ENCODE measurements at places on chromosomes 5 and 9.

DNA sequence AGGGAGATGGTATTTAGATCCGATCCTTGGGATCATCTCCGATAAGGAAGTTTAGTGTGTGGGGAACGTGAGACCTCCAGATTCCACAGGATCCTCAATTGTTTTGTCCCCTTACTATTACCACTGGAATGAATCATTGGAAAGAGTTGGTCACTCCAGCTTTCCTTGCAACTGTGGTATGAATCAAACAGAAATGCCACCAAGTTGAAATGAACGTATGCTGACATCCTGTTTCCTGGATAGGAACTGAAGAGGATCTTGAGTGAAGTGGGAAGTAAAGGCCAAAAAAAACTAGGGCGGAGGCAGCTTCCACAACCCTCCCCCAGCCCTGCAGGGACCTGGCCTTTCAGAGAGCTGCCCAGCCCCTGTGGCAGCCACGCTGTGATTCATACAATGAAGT is 23.9 kb downstream of the IRX1 start:
- no peak for DNase-seq

DNA sequence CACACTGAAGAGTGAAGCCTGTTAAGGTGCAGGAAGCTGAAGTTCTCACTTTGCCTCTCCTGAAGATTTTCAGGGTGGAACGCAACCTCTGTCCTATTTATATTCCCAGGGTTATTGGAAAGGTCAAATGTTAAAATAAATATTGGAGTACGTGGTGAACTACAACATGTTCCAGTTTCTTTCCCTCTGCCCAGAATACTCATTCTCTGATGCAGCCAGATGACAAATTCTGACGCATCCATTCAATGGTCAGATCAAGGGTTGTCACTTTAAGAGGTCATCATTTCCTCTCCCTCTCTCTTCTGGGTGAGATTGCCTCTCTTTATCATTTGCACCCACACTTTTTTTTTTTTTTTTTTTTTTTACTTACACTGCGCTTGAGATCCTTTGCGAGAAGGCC is 277.1 kb downstream of the BRINP1 start:
- DNase-seq = no peak

- DNase-seq = no peak
Measured at GRCh38 chr5:107957051-107957450, 286.3 kb upstream of the EFNA5 start.

DNA sequence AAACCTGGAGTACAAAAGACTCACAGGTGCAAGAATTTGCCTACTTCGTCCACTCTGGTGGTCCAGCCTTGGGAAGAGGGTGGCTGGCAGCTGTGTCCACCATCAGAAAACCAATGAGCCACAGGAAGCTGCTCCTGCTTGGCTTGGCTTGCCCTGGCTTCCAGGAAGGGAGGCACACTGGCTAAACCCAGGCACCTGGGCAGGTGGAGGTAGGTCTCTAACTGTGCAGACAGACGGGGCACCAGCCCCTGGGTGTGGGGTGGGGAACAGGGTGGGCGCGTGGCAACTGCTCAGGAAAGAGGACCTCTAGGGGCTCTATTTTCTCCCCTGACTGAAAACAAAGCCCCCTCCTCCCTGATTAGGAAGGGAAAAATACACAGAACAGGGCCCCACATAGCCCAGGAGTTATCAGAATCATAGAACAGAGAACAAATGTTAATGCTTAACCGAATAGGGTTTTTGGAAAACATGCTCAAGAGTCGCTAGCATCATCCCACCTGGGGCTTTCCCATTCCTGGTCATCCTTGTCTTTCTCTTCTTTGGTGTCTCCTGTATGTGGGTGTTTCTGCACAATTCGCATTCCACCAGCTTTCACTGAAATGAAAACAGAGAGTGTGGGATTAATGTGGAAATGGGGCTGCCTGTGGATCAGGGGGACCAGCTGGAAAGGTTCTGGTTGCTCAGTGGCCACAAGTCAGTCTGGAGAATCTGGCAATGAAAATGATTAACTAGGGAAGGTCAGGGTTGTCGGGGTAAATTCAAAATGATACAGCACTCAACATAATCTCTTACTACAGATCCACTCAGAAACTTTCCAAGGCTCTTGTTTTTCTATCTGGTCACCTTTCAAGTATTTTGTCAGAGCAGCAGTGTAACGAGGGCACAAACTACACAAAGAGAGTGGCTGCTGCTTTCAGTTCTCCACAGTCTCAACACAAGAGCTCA is 13.1 kb downstream of the DAP start:
- no peak for DNase-seq

DNA sequence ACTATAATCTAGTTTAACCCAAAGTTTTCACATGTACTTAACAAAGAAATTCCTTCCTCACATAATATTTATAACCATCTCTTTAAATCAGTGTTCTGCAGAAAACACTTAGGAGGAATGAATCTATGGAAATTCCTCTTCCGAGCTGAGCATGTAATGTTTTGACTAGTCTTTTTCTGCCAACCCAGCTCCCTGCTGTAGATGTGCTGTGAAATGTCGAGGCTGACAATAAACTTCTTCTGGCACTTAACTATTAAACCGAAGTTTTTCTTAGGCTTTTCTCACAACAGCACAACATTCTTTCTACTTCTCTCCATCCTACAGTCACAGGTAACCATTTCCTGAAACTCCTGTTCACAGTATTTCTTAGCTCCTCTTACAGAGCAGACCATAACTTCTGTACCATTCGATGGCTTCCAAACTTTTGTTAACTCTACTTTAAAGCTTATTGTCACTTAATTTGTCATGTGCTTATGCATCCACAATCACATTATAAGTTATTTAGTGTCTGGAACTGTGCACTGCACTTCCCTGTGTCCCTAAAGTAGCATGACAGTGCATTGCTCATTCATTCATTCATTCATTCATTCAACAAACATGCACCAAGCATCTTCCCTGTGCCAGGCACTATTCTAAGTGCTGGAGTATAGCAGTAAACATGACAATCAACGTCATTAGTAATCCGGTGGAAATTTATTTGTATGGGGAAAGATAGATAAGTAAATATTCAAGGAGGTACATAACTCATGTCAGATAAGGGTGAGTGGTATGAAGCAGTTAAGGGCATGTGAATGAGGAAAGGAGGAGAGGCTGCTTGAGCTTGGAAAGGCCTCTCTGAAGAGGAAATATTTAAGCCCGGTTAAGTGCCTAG is 54.6 kb downstream of the TSSK1B start:
- no peak for DNase-seq

DNA sequence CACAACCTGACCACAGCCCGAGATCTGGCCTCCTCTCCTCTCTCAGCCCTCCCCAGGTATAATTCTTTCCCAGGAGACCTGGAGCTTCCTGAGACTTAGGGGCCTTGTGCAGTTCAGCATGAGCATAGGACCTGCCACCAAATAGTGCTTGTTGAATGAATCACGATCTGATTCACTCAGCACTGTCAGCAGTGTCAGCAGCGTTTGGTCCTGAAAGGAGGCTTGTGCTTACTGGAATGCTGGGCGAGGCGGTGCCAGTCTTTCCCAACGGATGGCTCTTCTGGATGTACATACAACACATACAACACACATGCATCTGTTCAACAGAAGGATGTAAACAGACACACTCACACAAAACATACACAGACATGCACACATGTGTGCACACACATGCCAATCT is 173.3 kb downstream of the COL23A1 start:
- no peak for DNase-seq

DNA sequence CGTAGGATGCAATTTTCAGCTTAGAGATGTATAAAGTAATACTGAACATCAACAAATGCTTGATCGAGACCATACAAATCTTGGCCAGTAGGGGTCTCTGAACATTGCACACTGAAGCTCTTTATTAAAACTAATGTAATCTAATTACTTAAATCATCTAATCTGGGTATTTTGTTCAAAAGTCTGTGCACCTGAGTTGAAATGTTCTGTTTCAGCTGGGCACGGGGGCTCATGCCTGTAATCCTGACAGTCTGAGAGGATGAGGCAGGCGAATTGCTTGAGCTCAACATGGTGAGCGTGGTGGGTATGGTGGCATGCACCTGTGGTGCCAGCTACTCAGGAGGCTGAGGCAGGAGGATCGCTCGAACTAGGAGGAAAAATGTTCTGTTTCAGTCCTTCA is 41.0 kb downstream of the ESM1 start:
- peak; percentile 6 for DNase-seq

DNA sequence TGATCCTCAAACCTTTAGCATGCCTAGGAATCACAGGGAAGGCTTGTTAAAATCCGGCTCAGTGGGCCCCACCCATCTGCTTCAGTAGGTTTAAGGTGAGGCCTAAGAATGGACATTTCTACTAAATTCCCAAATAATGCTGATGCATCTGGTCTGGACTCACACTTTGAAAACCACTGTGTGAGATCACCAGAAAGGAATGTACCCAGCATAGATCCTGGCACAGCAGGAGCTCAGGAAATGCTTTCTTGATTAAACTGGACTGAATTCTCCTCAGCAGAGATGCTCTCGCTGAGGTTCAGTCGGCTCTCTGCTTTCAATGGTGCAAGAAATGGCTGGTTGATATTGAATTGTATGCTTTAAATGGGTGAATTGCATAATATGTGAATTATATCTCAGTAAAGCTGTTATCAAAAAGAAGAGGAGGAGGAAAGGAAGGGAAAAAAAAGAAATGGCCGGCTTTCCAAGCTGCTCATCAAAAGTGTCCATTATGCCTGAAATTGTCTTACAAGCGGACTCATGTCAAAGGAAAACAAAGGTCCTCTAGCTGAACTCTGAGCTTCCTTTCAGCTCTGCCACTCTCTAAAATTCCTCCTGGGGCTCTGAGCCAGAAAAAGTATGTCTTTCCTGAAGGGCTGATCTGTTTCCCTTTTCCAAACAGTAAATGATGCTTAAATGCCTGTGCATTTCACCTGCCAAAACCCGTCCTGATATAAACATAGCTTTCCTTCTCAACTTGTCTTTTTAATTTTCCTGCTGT is 77.6 kb upstream of the SAP30L start:
- no peak for DNase-seq

- no peak for DNase-seq
Measured at GRCh38 chr5:6724321-6724929, 11.2 kb downstream of the TENT4A start.

- no peak for DNase-seq
Measured at GRCh38 chr5:125870256-125870655, 553.0 kb upstream of the GRAMD2B start.
